ENCODE measurements at places on chromosomes 6 and 20. TPM values are rescaled to one million over a fixed set of nuclear protein-coding genes. Genes with fewer than 3 reads are reported as not detected.

IPCEF1 gene
- 1.0 TPM for total RNA-seq

ZNF334 gene
- total RNA-seq: 6.7 TPM

KLHDC3 gene
- total RNA-seq: 249 TPM

TAAR6 gene
- not detected for total RNA-seq

TRIM31 gene
- total RNA-seq: not detected

RTF2 gene
- total RNA-seq: 64.0 TPM

HFE gene
- total RNA-seq: 4.9 TPM

CLPSL1 gene
- not detected for total RNA-seq

C20orf96 gene
- 5.5 TPM for total RNA-seq

BEND3 gene
- 3.8 TPM for total RNA-seq

GRM1 gene
- total RNA-seq: not detected

MEP1A gene
- not detected for total RNA-seq

SASH1 gene
- total RNA-seq: 91.9 TPM

ENPP5 gene
- 9.6 TPM for total RNA-seq

GUCA1A gene
- total RNA-seq: not detected

NOX3 gene
- total RNA-seq: not detected

LPIN3 gene
- 11.0 TPM for total RNA-seq

LHFPL5 gene
- not detected for total RNA-seq

SENP6 gene
- 173 TPM for total RNA-seq

ADTRP gene
- not detected for total RNA-seq

TRIM38 gene
- total RNA-seq: 9.0 TPM

EYS gene
- 1.0 TPM for total RNA-seq

ENPP3 gene
- 2.3 TPM for total RNA-seq

SLC17A3 gene
- total RNA-seq: not detected

LST1 gene
- total RNA-seq: 1.5 TPM

PNLDC1 gene
- total RNA-seq: 0.82 TPM

Data from tongue (tissue), 3 donors.